ENCODE measurements at places on chromosomes 11 and 22.

GRCh38 chr22:41845380-41846267 lies 12.7 kb downstream of the SREBF2 start:
- no peak for DNase-seq

DNA sequence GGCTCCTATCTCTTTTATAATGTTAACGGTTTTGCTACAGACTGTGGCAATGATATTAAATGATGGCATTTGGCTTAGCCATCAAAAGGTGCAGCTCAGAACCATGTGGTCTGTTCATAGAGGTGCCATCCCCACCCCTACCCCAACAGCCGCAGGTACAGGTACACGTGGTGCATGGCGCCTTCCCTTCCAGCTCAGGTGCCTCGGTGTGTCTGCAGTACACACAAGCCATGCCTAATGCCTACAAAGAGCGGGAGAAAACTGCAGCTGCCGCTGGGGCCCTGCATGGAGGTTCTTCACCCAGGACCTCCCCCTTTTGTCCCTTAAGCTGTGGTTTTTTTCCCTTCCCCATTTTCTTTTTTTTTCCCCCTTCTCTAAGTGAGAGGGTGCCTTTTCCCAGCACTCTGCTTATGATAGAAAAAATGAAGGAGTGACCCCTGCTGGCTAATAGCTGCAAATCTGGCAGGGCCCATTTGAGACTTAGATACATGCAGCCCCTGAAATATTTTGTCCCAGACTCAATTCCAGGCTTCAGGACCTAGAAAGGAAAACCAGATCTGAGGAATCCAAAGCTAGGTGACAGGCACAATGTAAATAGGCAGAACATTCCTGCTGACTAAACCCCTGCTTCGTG lies 6.5 kb downstream of the OR52M1 start:
- peak; percentile 10 for DNase-seq

DNA sequence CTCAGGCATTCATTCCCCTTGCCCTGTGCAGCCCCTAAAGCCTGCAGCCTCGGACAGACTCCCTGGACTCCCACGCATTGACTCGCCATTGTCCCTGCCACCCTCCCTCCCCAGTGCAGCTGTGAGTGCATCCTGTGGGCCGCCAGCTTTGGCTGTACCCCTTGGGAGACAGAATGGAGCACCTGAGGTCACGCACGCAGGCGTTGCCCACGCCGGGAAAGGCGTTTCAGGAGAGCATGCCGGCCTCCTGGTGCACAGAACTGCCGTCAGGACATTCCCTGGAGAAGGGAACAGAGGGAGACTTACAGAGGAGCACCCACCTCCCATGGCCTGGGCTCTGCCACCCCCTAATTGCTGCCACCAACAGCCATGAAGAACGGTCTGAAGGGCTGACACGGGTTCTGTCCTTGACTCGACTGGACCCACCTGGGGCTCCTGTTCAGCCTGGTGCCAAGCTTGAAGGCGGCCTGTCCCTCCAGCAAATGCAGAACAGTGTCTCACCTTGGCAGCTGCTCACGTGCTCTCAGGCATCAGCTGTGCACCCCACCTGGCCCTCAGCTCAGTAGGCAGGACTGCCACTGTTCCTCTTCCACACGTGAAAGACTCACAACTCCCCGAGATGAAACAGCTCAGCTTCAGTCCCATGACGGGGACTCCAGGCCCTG lies 503.8 kb downstream of the BRD1 start:
- no peak for DNase-seq

DNA sequence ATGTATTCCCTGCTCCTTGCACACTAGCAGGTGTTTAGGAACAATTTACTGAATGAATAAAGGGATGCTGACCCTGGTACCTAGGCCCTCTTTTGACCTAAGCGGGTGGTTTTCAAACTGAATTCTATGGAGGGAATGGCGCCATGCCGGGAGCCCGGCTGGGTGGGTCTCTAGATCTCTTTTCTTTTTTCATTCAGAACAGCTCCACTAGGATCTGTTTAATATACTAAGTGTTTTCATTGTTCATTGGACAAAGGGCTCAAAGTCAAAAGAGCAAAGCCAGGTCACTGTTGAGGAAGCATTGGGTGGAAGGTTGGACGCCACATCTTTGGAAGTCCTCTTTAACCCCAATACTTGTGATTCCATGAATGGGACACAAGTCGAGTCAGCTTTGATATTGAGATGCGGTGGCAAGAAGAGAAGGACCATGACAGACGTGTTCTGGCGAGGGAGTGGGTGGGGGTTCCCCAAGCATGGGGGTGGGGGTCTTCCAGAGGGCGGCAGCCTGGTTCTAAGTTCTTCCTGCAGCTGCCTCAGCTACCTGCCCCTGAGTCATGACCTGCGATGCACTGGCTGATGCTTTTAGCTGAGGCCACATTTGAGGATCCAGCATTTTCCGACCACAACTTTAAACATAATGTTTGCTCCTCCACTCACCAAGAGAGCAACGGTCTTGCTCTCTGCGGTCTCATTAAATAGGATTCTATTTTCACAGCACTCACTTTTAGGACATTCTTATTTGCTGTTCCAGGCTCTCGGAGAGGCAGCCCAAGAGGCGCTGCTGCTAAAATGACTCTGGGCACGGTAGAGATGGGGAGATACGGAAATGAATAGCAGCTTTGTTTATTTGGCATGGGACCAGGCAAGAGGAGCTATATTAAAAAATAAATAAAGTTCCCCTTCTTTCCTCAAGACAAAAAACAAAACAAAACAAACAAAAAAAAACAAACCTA lies 100.6 kb downstream of the FBXO7 start:
- no peak for DNase-seq

GRCh38 chr22:50074056-50074455 lies 11.2 kb downstream of the MLC1 start:
- DNase-seq, result no peak
